Stimulated activated naive B cell treated with anti-CD40 and anti-IgM and Interleukin-4, amounts not matched to agents 10 μg/mL and 1 μg/mL and 100 μg/mL, for 72 hours (primary cell): ENCODE measurements at places on chromosomes 11 and 22.

- no peak for DNase-seq
These were observed 10.0 kb upstream of the NAV2 start for GRCh38 chr11:19702620-19703019.

GRCh38 chr22:30649430-30650007, 13.9 kb downstream of the SLC35E4 start:
- DNase-seq, result peak; percentile 73

GRCh38 chr11:102761646-102762238, 18.7 kb downstream of the MMP10 start:
- DNase-seq, result no peak

GRCh38 chr11:128970598-128971190, 28.0 kb upstream of the TP53AIP1 start:
- no peak for DNase-seq

- DNase-seq, result no peak
These were observed 933.5 kb downstream of the BRD1 start for GRCh38 chr22:48894064-48894671.

- no peak for DNase-seq
These were observed 48.8 kb upstream of the MYO18B start for GRCh38 chr22:25693268-25693565.

DNA sequence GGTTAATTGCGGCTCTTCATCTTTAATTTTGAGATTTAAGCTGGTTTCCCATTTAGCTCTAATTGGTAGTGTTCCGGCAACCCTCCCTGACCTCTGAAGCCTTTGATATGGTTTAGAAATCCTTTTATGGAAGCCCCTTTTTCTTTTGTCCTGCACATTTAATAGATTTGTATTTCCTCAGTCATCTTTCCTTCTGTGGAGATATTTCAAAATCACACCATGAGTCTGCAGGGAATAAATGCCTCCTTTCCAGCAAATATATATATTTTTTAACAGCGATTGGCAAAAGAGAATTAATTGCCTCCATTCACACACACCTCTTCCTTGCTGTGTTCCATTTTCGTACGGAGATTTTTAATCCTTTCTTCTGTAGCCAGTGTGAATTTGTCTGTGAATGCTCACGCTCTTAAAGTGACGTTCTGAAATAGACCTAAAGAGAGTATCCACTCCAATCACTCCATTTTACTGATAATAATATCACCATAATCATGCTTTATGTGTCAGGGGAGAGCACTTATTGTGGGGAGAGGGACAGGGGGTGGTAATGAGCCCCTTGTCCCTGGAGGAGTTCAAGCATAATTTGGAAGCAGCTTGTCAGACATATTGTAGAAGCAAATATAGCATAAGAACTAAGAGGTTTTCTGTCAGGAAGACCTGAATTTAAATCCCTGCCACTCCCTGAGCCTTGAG, 142.5 kb upstream of the SYT13 start:
- DNase-seq, result no peak

GRCh38 chr11:80109031-80109430, 668.2 kb upstream of the TENM4 start:
- no peak for DNase-seq

GRCh38 chr22:17808693-17809403, 34.6 kb upstream of the BID start:
- no peak for DNase-seq

- no peak for DNase-seq
These were observed 22.8 kb upstream of the GUCY1A2 start for GRCh38 chr11:107041088-107041444.

- peak; percentile 68 for DNase-seq
These were observed 85.2 kb upstream of the ARHGAP20 start for GRCh38 chr11:110797453-110797852.

DNA sequence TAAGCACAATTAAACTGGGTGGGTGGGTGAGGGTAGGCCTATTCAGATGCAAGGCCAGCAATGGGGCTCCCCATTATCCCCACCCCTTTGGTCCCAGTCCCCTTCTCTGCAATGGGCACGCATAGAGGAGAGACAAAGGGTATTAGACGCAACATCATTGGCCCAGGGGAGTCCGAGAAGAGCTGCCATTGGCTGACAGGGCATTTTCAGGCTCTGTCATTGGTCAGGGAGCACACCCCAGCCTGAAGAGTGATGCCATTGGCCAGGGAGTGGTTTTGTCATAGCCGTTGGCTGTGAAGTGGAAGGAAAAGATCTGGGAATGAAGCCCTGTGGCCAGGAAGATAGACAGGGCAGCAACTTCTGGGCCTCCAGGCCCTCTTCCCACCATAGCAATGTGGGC, 2.8 kb upstream of the TRIM3 start:
- no peak for DNase-seq

GRCh38 chr11:69705351-69705811, 1.6 kb upstream of the FGF19 start:
- DNase-seq, result no peak

DNA sequence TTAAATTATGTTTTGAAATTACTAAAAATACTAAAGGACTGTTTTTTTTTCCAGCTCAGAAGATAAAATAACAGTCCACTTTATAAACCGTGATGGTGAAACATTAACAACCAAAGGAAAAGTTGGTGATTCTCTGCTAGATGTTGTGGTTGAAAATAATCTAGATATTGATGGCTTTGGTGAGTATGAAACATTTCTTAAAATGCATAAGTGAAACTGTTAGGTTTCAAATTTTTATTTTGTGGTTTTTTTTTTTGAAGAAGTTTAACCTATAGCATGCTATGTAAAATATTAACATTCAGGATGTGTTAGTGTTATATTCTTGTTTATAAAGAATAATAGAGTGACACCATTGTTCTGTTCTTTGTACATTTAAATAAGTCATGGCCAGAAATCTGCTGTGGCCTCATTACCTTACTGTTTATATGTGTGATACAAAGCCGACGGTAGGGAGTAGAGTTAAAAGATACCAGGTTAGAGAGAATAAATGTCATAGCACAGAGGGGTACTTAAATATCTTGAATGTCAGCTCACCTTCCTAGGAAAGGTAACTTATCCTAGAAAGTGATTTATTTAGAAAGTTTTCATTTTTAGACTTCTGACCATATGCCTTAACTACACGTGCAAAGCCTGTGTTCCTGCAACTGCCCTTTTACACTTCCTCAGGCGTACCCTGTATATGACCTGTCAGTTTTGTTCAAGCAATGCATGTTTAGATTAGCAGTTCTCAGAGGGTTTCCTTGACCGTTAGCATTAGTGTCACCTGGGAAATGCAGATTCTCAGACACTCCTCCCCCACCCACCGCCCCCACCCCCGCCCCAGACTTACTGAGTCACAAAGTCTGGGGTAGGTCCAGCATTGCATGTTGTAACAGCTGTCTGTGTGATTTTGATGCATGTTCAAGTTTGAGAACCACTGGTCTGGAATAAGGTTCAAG, 6.3 kb downstream of the FDX1 start:
- no peak for DNase-seq

DNA sequence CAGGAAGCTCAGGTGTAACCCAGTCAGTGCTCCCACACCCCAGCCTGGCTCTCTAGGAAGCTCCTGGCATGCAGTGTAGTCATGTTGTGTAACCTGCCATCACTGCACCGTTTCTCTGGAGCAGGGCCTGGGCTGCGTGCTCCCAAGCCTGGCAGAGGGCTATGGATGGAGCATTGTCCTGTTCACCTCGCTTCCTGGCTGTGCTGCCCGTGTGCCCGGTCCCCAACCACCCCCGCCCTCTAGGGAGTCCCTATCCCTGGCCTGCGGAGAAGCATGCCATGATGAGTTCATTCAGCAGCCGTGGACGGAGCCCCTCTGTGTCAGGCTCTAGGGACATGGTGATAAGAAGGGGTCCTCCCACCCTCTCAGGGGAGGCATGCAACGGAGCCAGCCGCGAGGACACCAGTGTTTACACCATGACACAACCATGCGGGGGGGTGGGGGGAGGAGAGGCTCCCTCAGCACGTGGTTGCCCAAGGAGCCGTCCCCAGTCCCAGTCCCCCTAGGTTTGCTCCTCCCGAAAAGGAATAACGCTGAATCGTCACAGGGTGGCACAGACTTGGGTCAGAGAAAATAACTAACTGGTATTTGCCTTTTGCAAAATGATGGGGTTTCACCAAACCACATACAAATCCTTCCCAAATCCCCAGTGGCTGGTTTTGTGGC, 73.1 kb downstream of the FBLN1 start:
- DNase-seq, result no peak

- DNase-seq, result no peak
These were observed 82.7 kb upstream of the CTSC start for GRCh38 chr11:88420165-88420791.

GRCh38 chr11:76186776-76187279, 19.5 kb downstream of the WNT11 start:
- DNase-seq, result no peak

- DNase-seq, result no peak
These were observed 44.4 kb upstream of the WNT11 start for GRCh38 chr11:76250520-76251225.

GRCh38 chr22:19001204-19001603, 65.1 kb upstream of the PRODH start:
- no peak for DNase-seq

DNA sequence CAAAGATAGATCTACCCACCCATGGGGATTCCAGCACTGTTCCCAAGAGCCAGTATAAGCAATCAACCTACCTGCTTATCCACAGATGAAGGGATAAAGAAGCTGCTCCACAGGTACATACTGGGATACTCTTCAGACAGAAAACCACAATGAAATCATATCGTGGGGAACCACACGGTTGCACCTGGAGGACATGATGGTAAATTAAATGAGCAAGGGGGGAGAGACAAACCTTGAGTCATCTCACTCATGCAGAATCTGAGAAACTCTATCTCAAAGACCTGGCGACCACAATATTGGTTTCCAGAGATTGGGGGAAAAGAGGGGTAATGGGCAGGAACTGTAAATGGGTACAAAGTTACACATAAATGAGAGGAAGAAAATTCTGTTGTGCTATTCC, 14.5 kb downstream of the RGL4 start:
- DNase-seq, result no peak

DNA sequence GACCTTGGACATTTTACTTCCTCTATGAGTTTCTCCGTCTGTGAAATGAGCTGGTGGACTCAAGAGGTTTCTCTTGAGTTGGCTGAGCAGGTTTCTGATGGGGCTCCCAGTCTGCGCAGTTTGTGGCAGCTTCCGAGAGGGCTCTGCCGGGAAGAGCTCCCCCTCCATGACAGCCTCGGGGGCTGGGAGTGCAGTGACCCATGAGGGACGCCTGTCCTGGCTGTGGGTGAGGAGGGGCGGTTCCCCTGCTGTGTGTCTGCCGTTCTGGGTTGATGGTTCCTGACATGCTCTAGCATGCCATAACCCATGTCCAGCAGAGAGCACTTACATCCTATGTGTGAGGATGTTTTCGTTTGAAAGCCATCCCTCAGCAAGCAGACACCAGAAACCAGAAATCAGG, 14.8 kb downstream of the CSF2RB start:
- DNase-seq, result no peak

DNA sequence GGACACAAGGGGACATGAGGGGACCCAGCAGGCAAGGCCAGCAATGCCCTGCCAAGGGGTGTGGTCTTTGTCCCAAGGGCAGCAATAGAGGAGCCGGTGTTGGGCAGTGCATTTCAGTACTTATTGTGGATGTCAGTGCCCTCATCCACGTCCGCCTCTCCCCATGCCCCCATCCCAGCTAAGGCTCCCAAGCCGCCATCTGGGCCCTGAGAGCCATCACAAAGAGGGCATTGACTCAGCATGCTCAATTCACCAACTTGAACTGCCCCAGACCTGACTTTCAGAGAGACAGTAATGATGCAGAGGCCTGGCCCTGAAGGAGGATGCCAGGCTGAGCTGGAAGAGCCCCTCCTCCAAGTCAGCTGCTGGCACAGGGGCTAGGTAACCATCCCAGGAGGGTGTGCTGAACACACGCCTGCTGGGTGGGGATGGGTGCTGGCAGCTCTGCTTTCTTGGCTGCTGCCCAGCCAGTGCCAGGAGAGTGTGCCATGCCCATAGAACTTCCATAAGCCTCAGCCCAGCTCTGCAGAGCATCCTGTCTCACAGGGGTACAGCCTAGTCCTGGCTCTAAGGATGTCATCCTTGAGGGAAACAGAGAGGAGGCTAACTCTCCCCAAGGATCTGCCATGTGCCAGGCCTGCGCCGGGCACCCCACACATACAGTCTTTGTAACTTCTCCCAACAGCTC, 46.5 kb downstream of the PDE2A start:
- DNase-seq, result no peak

DNA sequence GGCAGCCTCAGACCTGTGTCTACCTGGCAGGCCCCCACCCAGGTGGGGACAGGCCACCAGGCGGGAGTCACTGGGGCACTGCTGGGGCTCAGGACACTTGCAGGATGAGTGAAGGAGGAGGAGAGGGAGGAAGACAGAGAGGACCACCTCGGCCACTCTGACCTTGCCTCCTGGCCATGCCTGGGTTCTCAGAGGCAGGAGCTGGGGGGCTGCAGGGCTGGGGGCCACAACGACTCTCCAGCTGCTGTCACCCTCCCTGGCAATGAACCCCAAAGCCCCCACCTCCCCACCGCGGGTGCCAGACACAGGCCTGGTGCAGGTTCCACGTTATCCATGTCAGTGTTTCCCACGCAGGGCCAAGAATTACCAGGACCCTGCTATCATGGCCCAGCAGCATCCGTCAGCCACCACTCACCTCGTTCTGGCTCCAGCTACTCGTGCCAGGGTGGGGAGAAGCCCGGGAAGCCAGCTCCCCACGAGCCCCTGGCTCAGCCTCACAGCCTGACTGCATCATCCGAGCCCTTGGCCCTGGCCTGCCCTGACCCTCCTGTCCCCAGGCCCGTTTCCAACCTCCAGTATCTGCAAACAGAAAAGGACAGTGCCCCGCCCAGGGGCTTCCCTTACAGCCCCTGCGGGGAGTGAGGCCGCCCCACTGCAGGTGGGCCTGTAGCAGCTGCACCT, 62.4 kb downstream of the BRD1 start:
- no peak for DNase-seq

- DNase-seq, result no peak
These were observed 3.5 kb downstream of the INPP5J start for GRCh38 chr22:31126128-31126868.

DNA sequence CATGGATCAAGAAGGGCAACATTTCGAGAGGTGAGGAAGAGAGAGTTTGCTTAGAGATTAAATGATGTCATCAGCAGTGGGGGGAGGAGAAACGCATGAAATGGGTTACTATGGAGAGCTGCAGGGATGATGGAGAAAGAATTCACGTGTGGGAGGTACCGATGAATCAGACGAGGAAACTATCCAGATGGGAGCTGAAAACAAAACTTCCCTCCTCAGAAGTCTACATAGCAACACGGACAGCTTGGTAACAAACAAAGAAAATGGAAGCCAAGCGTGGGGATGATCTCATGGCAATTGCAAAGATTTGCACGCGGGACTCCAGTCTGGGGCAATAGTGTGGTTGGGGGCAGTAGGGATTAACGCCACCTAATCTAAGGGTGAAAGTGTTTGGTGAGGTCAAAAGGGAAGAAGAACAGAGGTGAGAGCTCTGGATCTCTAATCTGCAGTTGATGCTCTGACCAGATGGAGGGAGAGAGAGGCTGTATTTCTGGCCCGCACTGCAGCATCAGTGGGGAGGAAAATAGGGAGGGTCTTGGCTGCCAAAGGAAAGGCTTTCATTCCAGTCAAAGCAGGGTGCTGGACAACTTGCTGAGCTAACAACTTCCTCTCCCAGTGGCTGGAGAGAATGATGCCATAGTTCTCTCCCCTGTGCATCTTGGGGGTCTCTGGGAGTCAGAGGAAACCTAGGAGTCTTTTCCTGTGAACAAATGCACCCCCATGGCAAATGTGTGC, 43.4 kb upstream of the CSNK2A3 start:
- DNase-seq, result no peak
